ENCODE measurements at places on chromosomes 4 and X.

DNA sequence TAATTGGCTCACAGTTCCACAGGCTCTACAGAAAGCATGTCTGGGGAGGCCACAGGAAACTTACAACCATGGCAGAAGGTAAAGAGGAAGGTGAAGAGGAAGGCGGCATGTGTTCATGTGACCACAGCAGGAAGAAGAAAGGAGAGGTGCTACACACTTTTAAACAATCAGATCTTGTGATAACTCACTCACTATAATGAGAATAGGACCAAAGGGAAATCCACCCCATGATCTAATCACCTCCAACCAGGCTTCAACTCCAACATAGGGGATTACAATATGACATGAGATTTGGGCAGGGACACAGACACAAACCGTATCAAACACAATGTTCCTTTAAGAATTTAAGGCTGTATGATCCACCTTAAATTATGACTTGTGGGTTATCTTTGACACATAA is 10.5 kb upstream of the PGM2 start:
- DNase-seq = no peak

GRCh38 chrX:152037183-152037582 is 62.7 kb upstream of the GABRE start:
- no peak for DNase-seq

DNA sequence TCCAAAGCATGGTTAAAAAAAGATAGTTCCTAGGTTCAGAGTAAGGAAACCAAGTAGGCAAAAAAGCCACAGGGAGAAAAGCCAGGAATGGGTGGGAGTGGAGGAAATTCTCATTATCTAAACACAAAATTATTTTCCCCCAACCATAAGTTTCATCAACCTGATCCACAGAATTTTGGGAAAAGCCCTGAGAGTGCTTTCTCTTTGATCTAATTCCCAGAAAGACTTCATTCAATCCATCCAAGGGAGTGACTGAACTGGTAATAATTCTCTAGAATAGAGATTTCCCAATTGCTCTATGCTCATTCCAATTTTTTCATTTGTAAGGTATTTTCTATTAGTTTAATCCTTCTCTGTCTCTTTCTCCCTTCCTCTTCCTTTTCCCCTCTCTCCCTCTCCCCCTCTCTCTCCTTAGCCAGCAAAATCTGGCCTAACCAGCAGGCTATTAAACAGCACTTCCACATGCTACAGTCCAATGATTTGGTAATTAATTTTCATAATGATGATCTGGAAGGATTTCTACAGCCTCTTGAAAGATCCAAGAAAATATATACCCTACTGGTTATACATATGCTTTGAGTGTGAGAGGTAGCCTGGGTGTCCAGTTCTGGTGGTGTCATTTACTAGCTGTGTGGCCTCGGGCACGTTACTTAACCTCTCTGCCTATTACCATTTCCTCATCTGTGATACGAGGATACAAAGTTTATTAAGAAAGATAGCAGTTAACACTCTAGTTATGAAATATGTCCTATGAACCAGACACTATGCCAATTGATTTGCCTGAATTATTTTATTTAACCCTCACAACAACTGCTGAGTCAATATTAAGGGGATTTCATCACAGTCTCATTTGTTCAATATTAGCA is 251.5 kb upstream of the RASGEF1B start:
- DNase-seq = no peak

- no peak for DNase-seq
Observed at GRCh38 chrX:26138274-26138673, at the start of gene MAGEB18. TSS of gene MAGEB18 (plus strand) at chrX:26138343. CDS start at chrX:26138986, 643 bp downstream.

DNA sequence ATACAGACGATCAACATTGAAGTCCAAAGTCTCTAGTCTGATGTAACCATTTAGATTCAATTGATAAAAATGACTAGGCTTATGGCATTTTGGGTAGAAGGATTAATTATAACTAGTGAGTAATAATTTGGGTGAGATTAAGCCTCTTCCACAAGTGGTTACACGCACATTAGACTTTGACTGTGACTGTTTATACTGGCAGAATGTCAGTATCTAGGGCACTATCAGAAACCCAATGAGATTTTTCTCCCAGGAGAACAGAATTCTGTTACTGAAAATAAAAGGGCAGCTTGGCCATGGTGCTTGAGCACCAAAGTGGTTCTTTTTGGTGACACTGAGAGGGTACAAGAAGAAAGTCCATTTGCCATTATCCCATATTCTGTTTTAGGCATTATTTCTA is 3.3 kb downstream of the PLS3 start:
- no peak for DNase-seq

DNA sequence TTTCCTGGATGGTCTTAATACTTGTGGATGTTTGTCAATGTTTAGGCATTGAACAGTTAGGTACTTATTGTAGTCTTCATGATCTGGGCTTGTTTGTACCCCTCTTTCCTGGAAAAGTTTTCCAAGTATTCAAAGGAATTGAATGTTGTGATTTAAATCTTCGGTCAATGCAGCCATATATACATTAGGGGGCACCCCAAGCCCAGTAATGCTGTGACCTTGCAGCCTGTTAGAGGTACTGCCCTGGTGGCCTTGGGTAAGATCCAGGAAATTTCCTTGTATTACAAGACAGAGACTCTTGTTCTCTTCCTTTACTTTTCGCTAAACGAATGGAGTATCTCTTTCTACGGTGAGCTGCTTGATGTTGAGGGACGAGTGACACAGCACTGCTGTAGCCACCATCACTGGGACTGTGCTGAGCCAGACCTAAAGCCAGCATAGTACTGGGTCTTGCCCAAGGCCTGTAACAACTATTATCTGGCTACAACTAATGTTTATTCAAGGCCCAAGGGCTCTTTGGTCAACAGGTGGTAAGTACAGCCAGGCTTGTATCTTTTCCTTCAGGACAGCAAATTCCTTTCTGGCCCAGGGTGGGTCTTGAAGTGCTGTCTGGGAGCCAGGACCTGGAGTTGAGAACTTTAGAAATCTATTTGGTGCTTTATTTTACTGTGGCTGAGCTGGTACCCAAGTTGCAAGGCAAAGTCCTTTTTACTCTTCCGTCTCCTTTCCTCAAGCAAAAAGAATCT is 118.3 kb upstream of the ATOH1 start:
- DNase-seq = no peak
